ENCODE measurements at places on chromosomes 7 and 10. TPM values are rescaled to one million over a fixed set of nuclear protein-coding genes. Genes with fewer than 3 reads are reported as not detected.

The ADIRF gene
- total RNA-seq, result 34.1 TPM

DNA sequence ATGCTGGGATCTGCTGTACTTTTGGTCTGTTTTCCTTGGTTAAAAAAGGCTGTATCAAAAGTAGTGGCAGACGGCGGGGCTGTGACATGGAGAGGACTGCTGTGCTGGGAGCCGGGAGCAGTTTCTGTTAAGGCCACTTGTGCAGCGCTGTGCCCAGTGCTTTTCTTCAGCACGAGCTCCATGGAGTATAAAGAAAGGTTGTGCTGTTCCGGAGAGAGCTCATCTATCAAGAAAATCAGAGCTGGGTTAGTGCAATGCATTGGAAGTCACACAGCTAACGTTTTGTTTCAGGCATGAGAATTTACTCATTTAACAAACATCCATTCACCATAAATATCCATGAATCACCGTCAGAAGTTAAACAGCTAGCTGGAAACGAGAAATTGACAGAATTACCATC is 62.0 kb downstream of the KIAA1549 start:
- H3K27me3 ChIP-seq, result no peaks in the 10 kb centered on the region
- no peaks in the 10 kb centered on the region for H3K4me1 ChIP-seq
- no peak for DNase-seq

The LIPF gene
- not detected for total RNA-seq

The VGF gene
- total RNA-seq, result not detected

Measured in heart right ventricle (tissue), 16 donors.